ENCODE measurements at places on chromosomes 16 and 17.
A peak's percentile ranks its signal among the peaks of the same experiment; 100 is the strongest.

GRCh38 chr16:69166946-69167930 lies 19.7 kb upstream of the SNTB2 start:
- no peak for DNase-seq

GRCh38 chr17:13140750-13141149 lies 122.9 kb upstream of the ELAC2 start:
- no peak for DNase-seq

GRCh38 chr16:73753931-73754330 lies 542.7 kb upstream of the PSMD7 start:
- DNase-seq: no peak

DNA sequence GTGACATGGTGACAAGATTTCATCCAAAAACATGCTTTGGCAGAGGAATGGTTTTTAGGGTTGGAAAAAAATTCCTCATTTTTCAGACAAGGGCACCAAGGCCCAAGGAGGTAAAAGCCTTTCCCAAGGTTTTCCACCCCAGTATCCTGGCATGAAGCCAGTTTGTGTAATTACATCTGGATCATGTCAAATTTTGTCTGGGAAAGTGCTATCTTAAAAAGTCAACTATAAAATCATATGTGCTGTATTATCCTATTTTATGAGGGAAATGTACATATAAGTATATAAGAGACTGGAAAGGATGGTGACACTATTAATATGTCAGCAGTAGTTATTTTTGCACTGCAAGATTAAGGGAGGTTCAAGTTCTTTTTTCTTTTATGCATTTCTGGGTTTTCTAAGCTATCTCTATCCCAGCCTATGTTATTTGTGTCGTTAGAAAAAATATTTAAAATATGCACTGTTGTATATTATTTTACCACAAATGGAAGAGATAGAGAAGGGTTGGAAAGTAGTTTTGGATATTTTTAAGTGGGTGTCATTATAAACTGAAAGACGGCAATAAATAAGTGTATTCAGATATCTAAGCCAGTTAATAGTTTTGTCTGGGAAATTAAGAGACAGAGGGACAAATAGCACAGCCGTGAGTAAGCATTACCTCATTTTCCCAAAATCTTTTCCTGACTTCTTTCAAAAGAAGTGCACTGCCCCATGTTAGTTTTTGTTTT lies 13.5 kb upstream of the FBXO47 start:
- no peak for DNase-seq

- peak; percentile 5 for DNase-seq
Observed at GRCh38 chr17:50926523-50926922, 60.4 kb upstream of the TOB1 start.

DNA sequence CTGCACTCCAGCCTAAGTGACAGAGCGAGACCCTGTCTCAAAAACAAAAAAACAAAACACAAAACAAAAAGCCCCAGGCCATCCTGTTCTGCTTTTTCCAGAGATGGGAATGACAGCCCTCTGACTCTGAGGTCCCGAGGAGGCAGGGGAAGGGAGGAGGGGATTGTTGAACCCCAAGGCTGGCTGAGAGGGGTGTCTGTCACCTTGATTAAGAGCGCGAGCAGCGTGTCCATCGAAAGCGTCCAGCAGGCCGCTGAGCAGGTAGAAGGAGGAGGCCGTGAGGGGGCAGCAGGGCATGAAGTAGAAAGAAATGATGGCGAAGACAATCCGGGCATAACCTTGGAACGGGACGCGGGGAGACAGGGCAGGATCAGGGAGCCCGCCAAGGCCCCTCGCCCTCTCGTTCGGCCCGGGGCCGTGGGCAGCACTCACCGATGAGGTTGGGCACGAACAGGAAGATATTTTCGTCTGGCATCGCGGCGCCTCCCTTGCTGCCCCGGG lies 593 bp downstream of the CDIPT start:
- no peak for DNase-seq

GRCh38 chr16:85146532-85146797 lies 34.2 kb upstream of the CIBAR2 start:
- DNase-seq: no peak

GRCh38 chr16:2919511-2920255 lies 8.0 kb downstream of the FLYWCH1 start:
- DNase-seq: peak; percentile 68

DNA sequence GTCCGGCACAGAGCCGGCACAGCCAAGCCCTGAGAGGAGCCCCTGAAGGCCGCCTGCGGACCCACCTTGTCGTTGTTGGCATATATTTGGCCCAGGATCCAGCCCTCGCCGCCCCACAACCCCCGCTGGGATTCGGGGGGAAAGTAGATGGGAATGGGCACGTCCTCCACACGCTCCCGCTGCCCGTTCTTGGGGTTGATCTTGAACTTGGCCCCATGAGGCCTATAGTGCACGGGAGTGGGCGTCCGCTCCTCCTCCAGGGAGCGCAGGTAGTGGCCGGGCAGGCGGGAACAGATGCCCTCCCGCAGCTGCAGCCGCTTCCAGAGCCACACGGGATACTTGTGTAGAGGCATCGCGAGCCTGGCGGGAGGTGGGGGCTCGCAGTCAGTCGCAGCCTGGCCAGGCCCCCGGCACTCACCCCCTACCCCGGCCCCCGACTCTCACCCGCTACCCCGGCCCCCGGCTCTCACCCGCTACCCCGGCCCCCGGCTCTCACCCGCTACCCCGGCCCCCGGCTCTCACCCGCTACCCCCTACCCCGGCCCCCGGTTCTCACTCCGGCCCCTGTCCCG lies 387 bp downstream of the MRPL28 start:
- peak; percentile 57 for DNase-seq

- DNase-seq: no peak
Observed at GRCh38 chr16:2511996-2512734, 1.6 kb upstream of the ATP6V0C start.

GRCh38 chr16:83630979-83631378 lies 176.8 kb upstream of the HSBP1 start:
- DNase-seq: no peak

DNA sequence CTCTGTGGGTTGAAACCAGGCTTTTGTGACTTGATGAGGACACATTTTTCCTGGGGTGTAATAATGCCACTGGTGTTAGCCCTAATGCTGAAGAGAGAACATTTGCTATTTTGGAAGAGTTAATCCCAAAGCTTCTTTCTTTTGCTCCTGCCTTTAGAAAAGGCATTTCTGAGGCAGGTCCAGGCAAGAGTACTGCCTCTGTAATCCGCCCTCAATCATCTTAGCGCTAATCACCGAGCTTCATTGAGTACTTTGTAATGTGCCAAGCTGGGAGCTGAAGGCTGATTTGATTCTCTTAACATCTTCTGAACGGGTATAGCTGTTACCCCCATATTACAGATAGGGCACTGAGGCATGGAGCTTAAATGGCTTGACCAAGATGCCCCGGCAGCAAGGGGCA lies 60.3 kb downstream of the AKAP1 start:
- DNase-seq: no peak

DNA sequence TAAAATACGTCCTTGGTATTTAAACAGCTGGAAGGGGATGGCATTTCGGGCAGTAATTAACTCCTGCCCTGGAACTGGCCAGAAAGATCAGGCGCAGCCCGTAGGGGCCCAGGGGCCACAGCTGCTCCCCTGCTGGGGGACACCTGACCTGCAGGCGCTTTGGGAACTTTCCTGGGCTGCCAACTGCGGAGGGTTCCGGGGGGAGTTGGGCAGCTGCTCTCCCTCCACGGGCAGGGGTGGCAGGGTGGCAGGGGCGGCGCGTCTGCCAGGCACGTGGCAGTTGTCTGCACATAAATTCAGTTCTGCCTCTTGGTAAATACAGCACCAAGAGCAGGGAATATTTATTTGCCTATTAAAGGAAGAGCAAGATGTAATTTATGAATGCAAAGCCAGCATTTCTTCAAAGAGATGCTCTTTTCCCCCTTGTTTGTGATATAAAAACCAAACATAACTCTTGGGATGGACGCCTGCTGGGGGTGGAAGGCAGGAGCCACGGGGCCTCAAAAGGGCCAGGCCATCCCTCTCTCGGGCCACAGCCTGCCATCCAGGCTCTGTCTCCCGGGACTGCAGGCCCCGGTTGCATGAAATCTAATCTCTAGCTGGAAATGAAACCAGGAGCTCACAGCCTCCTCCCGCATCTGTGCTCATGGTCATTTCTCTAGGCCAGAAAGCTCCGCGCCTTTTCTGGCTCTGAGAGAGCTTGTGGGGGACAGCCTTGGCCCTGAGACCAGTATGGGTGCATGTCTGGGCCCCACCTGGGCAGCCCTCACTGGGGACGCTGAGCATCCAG lies 29.9 kb upstream of the CHMP6 start:
- DNase-seq: no peak

GRCh38 chr17:31724619-31725018 lies 134.4 kb downstream of the COPRS start:
- DNase-seq: no peak

GRCh38 chr17:61047515-61047914 lies 352.1 kb upstream of the TBX2 start:
- DNase-seq: no peak

GRCh38 chr17:50631195-50631907 lies 3.3 kb upstream of the ABCC3 start:
- no peak for DNase-seq

- peak; percentile 3 for DNase-seq
Observed at GRCh38 chr17:63151941-63152523, 186.0 kb downstream of the TANC2 start.

GRCh38 chr17:2871205-2871604 lies 75.0 kb downstream of the RAP1GAP2 start:
- no peak for DNase-seq

DNA sequence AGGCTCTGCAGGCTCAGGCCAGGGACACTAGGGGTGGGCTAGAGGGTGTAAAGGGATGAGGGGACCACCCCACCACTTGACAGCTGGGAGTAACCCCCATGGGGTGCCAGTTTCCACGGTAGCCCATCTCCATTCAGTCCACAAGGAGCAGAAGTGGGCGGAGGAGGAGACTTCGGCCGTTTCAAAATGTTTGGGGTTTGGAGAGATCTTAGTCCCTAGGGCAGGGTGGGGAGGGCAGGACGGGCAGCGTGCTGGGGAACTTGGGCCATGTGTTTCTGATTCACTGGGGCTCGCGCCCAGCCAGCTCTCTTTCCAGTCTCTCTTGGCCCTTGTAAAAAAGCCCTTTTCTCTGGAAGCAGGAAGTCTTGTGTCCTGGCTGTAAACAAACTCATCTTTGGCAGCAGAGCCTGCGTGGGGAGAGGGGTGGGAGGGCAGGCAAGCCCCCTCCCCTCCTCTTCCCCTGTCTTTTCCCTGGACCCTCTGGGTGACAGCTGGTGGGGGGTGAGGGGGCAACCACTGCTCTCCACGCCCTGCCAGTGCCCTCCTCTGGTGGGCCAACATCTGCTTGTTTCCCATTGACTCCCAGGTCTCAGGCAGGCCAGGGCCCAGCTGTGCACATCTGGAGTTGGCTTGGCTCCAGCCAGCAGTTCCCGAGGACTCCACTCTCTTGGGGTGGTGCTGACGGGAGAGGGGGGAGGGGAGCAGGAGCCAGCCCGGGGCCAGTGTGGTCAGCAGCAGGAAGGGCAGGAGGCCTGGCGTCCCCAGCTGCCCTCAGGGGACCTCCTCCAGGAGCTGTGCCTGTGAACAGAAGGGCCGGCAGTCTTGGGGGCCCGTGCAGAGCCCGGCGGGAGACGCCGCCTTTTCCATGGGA lies 8.1 kb downstream of the CYGB start:
- no peak for DNase-seq

GRCh38 chr17:78997881-78998280 lies 11.7 kb downstream of the CANT1 start:
- DNase-seq: no peak
